ENCODE measurements at places on chromosomes 2 and 18. TPM values are rescaled to one million over a fixed set of nuclear protein-coding genes. Genes with fewer than 3 reads are reported as not detected.

COLEC11 gene
- 25.1 TPM for total RNA-seq

GRCh38 chr18:38077229-38077628 lies 511.6 kb upstream of the CELF4 start:
- no peak for DNase-seq

DNA sequence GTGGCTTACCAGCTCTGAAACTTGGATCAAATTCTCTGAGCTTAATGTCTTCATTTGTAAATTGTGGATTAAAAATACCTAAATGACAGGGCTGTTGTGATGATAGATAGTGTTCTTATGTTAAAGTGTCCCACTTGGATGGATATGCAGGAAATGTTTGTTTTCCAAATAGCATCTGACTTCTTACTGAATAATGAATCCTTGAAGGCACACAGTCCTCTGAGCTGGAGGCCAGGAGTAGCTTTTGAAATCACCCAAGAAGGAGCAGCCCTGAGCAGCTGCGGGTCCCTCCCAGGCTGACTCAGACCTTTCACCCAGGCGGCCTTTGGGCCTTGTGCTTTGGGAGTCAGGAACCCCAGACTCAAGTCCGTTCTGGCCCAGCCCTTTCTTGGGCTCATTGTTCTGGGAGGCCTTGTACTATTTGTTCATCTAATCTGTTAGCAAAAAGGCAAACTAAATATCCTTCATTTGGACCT lies 173.0 kb upstream of the GATA6 start:
- peak; percentile 51 for DNase-seq

DNA sequence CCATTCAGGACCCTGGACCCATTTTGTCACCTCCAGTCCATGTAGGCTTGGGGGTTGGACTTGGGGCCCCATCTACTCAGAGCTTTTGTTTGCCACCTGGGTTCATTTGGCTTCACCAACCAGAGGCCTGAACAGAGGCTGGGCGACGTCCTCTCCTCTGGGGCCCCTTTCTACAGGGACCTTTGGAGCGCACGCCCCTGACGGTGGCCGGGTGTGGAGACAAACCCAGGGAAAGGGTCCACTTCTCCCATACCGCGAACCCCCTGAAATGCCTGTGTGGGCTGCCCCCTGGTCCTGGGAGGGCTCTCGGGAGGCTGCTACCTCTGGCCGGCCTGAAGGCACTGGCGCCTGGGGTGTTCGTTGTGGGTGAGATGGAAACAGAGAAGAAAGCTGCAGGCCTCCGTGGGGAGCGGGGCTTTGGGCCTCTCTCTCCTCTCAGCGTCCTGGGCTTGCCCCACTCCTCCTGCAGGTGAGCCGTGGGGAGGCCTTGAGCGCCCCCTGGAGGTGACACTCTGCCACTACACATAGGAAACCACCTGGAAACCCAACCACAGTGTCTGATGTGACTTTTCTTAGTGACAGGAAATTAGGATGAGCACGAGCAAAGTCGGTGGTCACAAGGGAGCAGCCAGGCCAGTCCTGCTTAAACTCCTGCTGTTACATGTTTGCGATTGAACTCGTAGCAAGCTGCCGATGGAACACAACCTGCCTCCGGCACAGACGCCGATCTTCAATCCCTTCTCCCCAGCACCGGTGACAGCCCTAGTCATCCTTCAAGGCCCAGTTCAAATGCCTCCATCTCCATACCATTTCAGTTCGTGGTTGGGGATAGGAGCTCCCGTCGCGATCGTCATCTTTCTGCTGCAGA lies 12.0 kb upstream of the NTSR2 start:
- DNase-seq = peak; percentile 72

DNA sequence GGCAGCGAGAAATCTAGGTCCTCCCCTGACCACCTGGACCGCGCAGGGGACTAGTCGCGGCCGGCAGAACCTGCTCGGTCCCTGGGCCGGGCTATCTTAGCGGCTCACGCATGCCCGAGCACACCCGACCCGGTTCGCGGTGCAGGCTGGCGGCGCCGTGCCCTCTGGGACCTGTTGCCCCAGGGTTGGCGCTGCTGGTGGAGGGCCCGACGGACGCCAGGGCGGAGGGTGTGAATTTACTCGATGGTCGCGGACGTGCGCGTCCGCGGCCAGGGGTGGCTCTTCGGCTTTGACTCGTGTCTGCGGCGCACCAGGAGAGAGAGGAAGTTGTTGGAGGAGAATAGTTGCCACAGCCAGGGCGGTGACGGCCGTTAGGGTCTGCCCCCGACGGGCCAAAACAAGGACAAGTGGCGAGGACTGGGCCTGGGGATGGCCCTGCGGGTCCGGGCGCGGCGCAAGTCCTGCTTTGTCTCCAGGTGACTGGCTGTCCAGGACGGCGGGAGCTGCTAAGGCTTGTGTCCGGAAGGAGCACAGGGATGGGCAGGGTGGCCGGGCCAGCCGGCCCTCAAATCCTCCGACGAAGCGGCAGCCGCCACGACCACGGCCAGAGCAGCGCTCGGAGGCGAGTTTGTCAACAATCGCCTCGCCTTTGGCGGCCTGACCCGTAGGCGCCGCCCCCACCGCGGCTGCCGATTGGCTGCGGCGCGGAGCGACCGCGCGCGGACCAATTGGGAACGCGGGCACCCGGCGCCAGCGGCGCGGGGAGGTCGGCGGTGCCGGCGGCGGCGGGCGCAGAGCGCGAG lies 1.3 kb downstream of the BCL2L11 start:
- DNase-seq = peak; percentile 96

GRCh38 chr18:6650127-6650507 lies 79.4 kb upstream of the ARHGAP28 start:
- DNase-seq = no peak

DNA sequence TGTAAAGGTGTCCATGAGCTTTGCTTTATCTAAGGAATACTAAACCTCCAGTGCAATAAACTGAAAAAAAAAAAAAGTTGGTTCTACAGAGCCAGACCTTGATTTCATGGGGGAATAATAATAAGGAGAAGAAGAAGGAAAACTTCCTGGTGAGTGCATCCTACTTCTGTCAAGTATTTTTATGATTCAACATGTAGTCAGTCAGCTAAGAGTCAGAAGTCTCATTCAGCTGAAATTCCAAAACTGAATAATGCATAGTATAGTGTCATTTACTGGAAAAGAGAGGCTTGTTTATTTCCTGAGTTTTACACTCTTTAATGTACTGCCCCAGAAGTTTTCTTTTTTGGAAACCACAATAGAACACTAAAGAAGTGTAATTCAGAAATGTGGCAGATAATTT lies 77.8 kb upstream of the TACR1 start:
- no peak for DNase-seq

DNA sequence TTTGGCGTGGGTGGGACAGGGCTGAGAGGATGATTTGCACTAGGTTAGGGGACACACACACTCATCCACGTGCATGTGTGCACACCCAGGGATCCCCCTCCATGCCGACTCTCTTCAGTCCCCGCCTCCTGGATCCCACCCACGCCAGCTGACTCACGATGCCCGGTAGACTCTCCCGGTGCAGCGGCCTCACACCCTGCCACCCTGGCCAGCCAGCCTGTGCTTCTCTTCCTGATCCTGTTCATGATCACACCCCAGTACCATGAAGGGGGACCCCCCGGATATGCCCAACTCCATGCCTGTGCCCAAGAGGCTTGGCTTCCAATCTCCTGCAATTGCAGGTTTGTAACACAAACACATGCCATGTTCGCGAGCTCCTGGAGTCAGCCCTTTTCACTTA lies 157.8 kb upstream of the HDAC4 start:
- DNase-seq = no peak

DNA sequence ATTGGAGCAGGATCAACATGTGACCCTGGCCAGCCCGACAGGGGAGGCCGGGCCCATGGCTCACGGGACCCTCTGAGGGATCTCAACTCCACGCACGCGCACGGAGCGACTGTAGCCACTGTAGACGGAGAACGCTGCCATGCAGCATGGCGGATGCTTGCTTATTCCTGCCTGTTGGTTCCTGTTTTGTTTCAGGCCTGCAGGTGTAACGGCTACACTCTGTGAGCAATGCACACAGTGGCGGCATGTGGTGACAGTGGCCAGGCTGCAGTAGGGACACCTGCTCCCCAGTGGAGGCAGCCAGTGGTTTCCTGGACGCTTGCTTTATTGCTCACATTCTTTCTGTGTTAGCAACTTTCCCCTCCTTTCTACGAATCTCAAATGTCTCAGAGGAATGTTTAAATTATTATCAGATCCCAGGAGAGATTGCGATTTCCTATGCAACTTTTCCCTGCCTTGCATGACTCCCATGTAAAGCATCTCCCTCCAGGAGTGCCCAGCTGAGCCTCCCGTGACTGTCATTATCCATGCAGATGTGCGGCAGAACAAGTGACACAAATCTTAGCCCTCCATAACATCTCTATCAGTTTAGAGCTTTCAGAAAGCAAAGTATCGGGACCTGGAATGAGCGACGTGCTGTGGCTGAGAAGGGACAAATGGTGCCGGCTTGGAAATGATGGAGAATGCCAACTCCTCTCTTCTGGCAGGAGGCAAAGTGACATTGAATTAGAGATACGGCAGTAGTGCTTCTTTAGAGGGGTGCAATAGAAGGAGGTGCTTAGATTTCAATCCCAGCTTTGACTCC lies 209.7 kb downstream of the ASB1 start:
- no peak for DNase-seq

GPR45 gene
- not detected for total RNA-seq

ST3GAL5 gene
- total RNA-seq = 8.7 TPM

DNA sequence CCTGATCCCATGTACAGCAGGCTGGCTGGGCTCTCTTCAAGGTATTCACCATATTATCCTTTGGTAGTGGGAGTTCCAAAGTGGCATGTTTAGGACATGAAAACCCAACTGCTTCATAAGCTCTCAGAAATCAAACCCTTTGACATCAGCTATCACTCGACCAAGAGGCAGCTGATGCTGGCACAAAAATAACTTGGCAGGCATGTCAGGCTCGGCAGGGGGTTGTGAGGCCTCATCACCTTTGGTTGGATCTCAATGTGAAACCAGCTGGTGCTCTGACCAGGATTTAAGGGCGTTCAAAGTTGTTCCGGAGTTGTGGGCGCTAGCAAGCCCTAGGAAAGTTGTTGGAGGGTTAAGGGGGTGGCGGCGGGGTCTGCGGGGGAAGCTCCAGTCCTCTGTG lies 171.9 kb downstream of the FHOD3 start:
- peak; percentile 43 for DNase-seq

GRB14 gene
- total RNA-seq = 12.9 TPM

MC4R gene
- not detected for total RNA-seq

ID2 gene
- 113 TPM for total RNA-seq

GRCh38 chr2:111052621-111053020 lies 68.1 kb upstream of the BCL2L11 start:
- no peak for DNase-seq

TSGA10 gene
- 5.0 TPM for total RNA-seq

- DNase-seq = no peak
Measured at GRCh38 chr18:63894106-63894772, 6.7 kb downstream of the SERPINB2 start.

GRCh38 chr2:21856708-21857107 lies 732.9 kb downstream of the TDRD15 start:
- no peak for DNase-seq

STPG4 gene
- not detected for total RNA-seq

GRCh38 chr18:75216911-75217689 lies 6.5 kb downstream of the TSHZ1 start:
- no peak for DNase-seq

CDH20 gene
- not detected for total RNA-seq

UNC80 gene
- total RNA-seq = 0.20 TPM

DNA sequence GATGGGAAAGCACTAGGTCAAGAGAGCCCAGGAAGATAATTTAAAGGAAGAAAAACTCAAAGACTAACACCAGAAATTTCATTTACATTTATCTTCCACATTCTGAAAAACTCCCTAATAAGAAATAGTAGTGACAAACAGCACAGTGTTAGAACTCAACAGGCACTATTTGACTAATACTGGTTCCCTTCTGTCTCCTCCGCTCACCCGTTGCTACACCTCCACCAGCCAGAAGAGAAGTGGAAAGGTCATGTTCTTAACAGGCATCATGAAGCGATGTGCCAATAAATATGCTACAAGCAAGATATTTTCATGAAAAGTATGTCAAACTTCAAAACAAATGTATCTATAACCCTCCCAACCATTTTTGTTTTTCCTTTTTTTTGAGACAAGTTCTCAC lies 5.7 kb downstream of the ROCK1 start:
- DNase-seq = no peak

POTEE gene
- not detected for total RNA-seq

- no peak for DNase-seq
Measured at GRCh38 chr18:62838475-62839098, 123.2 kb downstream of the PHLPP1 start.

GRCh38 chr2:69099541-69099940 lies 86.6 kb downstream of the ANTXR1 start:
- no peak for DNase-seq

- no peak for DNase-seq
Measured at GRCh38 chr2:239162976-239163687, 237.7 kb downstream of the HDAC4 start.

DNA sequence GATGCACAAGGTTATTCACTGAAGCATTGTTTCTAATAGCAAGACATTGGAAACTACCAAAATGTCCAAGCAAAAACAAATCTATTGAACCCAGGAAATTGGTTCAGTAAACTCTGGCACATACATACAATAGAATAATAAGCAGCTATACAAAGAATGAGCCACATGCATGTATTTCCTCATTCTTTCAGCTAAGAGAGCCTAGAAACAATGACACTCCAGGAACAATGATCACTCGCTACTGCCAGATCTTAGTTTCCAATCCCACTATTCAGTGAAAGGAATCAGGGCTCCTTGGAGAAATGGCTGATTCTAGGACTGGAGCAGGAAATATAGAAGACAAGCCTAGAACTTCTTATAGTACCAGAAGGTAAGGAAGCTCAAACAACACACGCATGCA lies 221.9 kb upstream of the AGAP1 start:
- no peak for DNase-seq

- no peak for DNase-seq
Measured at GRCh38 chr2:148646231-148646559, 1.6 kb downstream of the EPC2 start.

- DNase-seq = peak; percentile 84
Measured at GRCh38 chr2:38115216-38116032, 39.5 kb upstream of the CYP1B1 start.

DNA sequence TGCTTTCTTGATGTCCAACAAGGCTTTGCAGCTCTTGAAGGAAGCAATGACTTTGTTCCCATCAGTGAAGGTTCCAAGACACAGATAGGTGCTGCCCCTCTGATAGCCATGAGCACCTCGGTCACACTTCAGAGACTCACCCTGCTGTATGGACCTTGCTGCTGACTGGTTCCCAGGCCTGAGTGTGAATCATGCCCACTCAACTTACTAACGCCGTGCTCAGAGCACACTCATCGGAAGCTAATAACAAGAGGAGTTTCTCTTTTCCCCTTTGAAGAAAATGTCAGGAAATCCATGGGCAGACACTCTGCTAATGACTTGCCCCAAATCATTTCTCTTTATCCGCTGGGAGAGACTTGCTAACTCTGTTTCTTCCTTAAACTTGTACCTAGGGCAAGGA lies 83.8 kb upstream of the ARL4C start:
- DNase-seq = no peak

SLC19A3 gene
- total RNA-seq = 0.29 TPM

KYNU gene
- total RNA-seq = 2.3 TPM

GRCh38 chr2:109702250-109702985 lies 88.3 kb downstream of the SOWAHC start:
- no peak for DNase-seq

CHRND gene
- total RNA-seq = not detected

Measured in right cardiac atrium (tissue), 5 donors.